HAP-1 (cell line): ENCODE measurements at places on chromosomes 1 and 21.

DNA sequence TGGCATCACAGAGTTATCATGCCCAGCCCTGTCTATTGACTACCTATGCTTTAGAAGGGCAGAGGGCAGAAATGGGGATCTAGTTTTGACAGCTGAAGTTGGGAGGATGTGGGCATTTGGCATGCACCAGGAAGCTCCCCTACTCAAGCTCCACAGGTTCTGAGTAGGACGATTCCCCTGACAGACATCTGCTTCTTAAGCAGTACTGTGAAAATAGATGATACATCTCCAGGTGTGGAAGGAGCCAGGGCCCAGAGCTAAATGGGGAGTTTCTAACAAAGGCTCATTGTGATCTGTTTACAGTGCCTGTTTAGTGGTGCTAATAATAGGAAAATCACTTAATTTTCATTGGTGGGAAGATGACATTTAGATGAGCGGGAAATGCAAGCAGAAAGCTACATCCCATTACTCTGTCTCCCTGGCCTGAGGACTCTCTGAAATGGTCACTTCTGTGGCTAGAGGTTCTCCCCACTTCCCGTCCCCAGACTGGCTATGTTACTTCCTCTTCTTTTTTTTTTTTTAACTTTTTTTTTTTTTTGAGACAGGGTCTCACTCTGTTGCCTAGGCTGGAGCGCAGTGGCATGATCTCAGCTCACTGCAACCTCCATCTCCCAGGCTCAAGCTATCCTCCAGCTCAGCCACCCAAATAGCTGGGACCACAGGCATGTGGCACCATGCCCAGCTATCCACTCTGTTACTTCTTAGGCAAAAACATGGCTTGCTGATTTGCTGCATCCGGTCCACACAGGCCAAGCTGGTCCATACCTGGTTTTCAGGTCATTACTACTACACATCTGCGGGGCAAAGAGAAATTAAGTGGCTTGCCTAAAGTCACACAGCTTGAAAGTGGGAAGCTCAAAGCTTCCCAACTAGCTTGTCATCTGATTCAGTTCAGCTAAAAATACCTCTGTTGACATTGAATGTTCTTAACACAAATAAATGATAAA is 23.2 kb upstream of the CNIH3 start:
- no peak for DNase-seq

DNA sequence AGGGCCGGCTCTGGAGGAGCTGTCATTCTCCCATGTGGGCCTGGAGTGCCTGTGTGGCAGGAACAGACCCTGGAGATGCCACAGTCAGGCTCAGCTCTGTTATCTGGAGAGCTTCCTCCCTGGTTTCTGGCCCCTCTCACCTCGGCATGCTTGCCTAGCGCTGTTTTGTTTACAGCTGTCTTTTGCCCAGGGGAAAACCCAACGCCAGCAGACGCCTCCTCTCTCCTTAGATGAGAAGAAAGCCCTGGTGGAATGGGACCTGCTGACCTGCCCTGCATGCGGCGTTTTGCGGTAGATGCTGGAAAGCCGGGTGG is 104.9 kb downstream of the CRYAA start:
- DNase-seq = no peak

DNA sequence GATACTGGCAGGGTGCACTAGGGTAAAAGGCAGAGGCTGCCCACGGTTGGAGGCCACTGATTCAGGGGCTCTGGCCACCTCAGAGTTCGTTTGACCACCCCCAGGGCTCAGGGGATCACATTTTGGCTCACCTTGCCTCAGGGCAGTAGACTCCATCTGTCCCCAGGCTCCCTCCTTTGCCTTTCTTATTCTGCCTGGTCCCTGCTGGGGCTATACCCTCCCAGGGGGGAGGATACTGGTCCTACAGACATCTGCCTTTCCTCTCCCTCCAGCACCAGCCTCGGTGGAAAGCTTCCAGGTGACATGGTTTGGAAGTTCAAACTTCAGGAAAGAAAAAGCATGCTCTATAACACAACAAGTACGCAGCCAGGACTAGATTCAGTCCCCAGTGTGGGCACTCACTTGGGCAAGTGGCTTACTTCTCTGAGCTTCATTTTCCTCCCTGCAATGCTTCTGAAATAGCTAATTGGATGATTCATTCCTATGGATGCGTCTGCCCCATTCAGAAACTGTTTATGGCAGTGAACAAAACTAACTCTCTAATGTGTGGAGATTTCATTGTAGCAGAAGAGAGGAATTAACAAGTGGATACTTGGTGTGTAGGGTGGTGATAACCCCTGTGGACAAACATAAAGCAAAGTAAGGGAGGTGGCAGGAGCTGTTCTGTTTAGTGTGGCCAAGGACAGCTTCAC is 154.8 kb downstream of the TRABD2B start:
- no peak for DNase-seq

DNA sequence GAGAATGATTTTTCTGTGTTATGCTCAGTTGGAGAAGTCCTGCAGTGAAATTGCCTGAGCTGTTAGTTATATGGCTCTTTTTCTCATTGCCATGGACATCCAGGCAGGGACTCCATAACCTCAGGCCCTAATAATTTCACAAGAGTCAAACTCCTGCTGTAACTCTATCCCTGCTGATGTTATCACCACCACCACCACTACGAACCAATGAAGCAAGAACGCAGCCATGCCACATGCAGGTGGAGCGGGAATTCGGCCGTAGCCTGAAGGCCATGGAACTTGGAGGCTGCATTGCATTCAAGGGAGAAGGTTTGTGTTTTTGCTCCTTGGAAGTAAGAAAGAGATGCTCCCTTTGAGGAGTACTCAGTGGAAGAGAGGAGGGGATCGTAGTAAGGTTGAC is 16.8 kb upstream of the DLGAP3 start:
- DNase-seq = no peak

DNA sequence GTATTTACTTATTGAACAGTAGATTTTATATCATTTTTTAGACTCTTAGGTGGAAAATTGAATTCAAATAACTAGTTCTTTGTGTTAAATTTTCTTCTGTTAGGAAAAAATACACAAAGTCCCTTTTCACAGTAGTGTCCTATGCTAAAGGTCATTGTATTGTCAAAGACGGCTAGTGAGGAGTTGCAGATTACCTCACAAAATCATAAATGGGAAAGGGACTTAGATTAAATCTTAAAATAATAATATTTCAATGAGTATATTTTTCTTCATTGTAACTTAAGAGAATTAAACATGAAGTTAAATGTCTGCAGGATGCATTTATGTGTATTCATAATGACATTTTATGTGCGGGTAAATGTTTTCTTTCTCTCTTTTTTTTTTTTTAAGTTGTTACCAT is 32.7 kb downstream of the LYPLAL1 start:
- DNase-seq = no peak

DNA sequence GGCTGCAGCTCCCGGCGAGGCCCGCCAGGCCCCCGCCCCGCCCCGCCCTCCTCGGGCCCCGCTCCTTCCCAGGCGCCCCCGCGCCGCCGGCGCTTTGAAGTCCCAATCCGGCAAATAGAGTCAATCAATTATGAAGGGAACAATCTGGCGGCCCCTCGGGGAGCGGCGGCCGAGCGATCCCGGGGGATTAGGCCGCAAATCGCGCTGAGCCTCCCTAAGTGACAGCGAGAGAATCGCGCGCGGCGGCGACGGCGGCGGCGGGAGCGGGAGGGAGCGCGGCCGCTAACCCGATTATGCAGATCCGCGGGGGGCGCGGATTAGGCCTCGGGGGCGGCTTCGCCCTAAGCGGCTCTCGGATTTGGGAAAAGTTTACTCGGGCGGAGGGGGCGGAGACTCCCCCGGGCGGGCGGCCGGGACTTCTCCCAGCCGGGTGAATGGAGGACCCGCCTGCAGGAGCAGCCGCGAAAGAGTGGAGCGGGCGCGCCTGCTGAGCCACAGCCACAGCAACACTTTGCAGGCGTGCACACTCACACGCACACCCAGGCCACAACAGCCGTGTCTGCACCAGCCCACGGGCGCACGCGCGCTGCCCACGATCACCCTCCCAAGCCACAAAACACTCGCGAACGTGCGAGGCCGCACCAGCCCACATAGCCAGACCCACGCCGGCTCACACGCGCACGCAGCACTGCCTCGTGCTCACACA is 23.0 kb upstream of the DMBX1 start:
- DNase-seq = peak; percentile 90

GRCh38 chr1:91745640-91746373 is 140.1 kb downstream of the TGFBR3 start:
- DNase-seq = no peak

DNA sequence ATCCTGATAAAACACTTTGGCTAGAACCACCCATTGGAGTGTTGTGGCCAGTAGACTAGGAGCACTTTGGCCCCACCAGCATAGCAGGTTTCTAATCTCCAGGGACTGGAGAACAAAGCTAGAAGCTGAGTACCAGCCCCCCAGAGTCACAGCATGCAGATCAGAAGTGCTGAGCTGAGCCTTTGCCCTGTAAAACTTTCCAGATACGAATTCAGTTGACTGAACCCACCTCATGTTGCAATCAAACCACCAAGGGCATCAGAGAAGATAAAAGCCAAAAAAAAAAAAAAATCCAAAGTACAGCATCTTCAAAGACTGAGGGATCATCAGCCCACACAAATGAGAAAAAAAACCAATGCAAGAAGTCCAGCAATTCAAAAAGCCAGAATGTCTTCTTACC is 8.7 kb upstream of the CD53 start:
- DNase-seq = no peak

- no peak for DNase-seq
These were observed 101.2 kb downstream of the GDAP2 start for GRCh38 chr1:117828201-117828600.

DNA sequence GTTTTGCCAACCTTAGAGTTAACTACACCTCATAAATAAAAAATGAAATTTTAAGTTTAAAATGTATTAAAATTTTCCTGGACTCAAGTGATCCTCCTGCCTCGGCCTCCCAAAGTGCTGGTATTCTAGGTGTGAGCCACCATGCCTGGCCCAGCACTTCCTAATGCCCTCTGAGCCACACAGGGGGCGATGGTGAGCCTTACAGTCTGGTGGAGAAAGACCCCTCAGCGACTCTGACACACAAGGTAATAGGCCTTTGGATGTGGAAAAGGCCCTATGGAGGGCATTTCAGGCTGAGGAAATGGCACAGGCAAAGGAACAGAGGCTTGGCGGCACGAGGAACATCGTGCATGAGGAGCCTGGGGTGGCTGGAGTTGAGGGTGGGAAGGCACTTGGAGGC is 6.7 kb downstream of the CITED4 start:
- DNase-seq = no peak

- peak; percentile 47 for DNase-seq
These were observed 163.4 kb downstream of the RUNX1 start for GRCh38 chr21:34885626-34886239.
